Heart right ventricle (tissue), 16 donors: ENCODE measurements at places on chromosomes 5 and 9.
A peak's percentile ranks its signal among the peaks of the same experiment; 100 is the strongest.

- DNase-seq = no peak
Measured at GRCh38 chr9:35928591-35929452, 19.5 kb downstream of the SPAAR start.

DNA sequence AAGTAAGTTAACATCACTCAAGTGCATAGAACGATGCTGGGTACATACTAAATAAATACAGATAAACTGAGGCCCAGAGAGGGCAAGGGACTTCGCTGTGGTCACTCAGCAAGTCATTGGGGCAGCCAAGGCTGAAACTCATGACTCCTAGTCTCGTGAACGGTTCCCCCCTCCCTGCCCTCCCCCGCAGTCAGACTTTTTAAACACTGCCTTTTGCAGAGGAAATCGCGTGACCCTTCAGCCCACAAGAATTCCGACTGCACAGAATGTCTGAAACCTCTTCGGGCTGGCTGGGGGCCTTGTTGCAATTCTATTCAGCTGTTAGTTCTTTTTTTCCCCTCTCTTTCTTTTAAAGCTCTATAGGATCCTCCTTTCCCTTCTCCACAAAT lies 28.1 kb downstream of the NEK6 start:
- no peak for DNase-seq

DNA sequence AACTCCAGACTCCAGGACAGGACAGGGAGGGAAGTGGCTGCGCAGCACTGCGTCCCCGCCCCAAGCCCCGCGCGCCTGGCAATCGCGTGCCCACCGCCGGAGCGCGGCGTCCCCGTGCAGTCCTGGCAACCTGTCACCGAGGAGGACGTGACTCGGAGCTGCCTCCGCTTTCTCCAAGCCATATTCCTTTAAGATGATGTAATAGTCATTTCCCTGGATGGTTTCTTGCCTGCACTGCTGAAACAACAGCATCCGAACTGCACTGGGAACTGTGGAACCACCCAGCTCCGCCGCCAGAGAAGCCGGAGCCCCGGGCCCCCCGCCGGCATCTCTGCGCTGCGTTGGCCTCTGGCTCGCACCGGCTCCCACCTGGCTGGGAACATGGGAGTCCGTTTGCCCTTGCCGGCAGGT lies 34.5 kb downstream of the KCTD16 start:
- DNase-seq = peak; percentile 9

- no peak for DNase-seq
Measured at GRCh38 chr5:151751593-151751992, 6.8 kb downstream of the ATOX1 start.

GRCh38 chr5:156617426-156617825 lies 232.7 kb upstream of the PPP1R2B start:
- DNase-seq = no peak

DNA sequence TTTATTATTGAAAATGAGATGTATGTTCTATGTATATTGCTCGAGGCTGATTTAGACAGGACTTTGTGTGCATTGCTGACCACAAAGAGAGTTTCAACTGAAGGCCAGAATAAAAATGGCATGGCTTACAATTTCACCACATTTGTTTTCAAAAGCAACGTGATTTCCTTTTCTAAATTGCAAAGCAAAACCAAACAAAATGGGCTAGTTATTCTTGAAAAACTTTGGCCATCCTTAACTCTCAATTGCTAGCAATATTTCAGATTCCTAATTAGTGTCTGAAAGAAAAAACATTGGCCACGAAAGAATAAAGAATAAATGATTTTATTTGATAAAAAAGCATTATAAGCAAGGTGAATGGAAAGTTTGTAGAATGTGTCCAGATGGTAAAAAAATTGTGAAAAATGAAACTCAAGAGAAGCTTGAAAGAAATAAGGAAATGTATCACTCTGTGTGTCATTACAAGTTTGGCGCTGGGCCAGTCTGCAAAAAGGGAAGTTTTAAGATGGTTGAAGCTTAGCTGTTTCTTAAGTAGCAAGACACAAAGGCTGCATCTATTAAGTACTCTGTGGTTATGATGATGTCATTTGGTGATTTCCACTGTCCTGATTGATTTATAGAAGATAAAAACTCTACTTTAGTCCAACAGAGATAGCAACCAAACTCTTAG lies 89.2 kb upstream of the PRLR start:
- peak; percentile 51 for DNase-seq
